C1 segment of cervical spinal cord (tissue), 14 donors: ENCODE measurements at places on chromosomes 1 and 21.
A peak's percentile ranks its signal among the peaks of the same experiment; 100 is the strongest.

DNA sequence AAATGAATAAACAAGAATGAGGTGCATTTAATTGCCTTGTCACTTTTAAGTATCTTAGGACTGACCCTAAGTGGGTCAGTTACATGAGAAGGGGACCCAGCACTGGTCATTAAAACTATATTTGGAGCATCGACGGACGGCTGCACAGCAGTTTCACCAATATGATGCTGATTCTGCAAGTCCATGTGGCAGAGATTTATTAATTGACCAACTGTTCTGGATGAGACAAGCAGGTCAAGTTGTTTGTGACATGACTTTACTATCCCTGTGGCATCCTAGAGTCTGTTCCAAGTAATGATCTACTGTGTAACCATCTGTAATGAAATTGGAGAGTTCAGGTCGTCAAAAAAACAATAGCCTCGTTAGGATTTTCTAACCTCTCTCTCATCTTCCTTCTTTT is 9.5 kb downstream of the AMPD1 start:
- DNase-seq, result no peak

- DNase-seq, result no peak
These were observed 3.2 kb downstream of the IL23R start for GRCh38 chr1:67169496-67169895.

DNA sequence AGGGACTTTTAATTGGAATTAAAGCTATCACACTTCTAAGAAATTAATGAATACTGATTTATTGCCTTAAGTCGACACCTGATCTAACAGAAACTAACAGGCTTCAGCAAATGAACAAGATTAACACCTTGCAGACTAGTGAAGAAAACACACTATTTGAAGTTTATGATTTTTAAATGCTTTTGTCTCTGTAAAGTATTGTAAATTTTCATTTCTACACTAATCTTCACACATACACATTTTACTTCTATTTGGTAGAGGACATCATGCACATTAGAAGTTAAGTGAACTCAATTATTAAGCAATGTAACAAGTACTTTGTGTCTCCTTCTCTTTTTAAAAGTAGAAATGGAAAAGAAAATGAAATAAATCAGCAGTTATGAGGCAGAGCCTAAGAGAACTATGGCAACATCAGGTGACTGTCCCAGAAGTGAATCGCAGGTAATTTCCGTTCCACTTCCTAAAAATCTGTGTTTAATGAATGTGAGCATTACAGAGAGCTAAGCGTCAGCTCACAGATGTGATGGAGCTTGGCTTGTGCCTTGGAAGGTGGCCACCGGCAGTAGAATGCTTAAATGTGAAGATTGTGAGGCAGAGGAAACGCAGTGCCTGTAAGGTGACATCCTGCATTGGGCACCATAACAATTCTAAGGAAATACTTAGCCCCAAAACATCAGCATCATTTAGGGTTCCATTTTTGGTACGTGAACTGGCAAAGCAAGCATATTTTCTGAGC is 1.2 kb downstream of the PRMT2 start:
- no peak for DNase-seq

DNA sequence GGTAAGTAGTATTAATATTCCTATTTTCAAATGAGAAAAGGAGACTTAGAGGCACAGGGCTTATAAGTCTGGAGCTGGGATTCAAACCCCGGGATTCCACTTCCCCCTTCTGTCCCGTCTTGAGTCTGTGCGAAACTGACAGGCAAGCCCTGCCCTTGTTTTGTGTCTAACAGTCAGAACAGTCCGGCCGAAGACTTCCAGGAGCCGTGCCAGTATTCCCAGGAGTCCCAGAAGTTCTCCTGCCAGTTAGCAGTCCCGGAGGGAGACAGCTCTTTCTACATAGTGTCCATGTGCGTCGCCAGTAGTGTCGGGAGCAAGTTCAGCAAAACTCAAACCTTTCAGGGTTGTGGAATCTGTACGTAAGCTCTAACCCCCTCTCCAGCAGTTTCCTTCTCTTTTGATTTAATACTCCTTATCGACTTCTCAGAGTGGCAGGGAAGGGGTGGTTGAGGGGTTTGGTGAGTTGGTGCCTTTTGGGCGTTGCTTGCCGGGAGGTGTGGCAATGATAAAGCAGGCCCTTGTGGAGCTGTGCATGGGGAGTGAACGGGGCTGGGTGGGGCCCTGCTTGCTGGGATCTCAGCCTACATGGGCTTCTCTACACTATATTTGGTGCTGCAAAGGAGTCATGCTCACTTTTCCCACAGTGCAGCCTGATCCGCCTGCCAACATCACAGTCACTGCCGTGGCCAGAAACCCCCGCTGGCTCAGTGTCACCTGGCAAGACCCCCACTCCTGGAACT is 29.4 kb downstream of the IL6R start:
- DNase-seq, result no peak

- no peak for DNase-seq
These were observed 389.1 kb downstream of the HLX start for GRCh38 chr1:221268295-221268694.

- peak; percentile 23 for DNase-seq
These were observed 11.0 kb downstream of the DMRTB1 start for GRCh38 chr1:53470155-53470554.

- no peak for DNase-seq
These were observed 30.7 kb downstream of the MRAP start for GRCh38 chr21:32329331-32329730.

DNA sequence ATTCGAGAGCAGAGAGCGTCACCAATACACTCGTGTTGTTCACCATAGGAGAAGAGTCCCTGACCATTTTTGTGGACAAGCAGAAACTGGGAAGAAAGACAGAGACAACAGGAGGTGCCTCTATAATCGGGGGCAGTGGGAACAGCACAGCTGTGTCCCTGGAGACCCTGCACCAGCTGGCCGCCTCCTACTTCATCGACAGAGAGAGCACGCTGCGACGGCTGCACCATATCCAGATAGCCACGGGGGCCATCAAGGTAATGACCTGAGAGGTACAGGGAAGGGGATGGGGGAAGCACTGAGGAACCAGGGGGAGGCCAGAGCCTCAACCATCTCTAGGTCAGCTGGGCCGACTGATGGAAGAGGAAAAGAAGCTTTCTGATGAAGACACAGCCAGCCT is 86.4 kb downstream of the BRINP2 start:
- no peak for DNase-seq

GRCh38 chr1:87243573-87243972 is 85.1 kb upstream of the LMO4 start:
- DNase-seq, result no peak

DNA sequence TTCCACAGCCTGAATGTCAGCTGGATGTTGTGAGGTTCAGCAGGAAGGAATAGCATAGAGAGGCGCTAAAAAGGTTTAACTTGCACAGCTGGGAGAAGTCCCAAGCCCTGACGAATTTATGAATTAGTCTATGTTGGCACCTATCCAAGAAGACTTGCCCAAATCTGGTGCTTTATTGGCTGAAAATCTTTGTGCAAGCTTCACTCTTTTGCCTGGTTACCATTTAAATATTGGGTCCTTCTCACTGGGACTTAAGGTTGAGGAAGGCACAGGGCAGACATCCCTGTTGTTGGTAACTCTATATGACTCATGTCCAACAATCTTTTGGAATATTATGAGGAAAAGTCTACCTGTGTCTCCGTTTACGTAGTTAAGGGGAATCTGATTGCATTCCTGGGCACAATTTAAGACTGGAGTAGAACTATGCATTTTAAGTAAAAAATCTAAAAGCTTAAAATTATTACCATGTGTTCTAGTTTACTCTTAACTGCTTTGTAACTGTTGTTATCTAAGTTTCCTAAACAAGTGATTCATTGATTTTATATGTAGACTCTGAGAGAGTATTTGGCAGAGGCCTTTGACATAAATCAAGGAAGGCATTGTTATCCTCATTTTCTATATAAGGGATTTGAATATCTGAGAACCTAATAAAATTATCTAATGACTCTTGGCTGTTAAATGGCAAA is 181.7 kb upstream of the DPYD start:
- DNase-seq, result no peak

- no peak for DNase-seq
These were observed 74.1 kb upstream of the IRF2BP2 start for GRCh38 chr1:234683861-234684632.

DNA sequence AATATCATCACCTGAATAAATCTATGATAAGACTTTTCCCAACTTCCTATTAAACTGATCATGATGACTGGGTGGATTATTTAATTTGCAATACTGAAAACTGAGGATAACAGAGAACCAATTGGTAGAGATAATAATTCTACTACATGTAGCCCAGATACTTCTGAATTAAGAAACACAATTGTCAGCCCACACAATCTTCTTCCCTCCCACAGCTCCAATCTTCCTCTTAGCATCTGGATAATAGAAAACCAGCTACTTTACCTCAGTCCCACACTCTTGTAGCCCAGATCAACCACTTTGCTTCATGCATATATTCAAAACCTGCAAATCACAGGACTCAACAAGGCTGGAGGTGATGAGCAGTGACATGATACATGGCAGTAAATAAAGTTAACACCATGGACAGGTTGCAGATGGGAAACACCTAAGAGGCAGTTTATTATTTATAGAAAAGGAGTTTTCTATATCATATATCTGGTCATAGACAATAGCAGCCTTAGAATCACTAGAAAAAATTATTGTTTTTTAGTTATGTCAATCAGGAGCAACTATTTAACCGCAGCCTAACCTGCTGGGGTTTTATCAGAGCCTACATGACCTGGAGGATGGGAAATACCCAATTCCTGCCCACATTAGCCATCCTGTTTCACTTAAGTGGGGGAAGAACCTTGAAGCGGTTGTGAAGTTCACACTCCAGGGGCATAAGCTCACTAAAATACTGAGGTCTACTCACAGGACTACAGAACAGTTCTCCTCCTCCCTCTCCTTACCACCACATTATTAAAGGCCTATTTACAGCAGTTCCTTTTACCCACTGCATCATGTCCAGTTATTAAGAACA is 16.7 kb downstream of the FRRS1 start:
- DNase-seq, result no peak

DNA sequence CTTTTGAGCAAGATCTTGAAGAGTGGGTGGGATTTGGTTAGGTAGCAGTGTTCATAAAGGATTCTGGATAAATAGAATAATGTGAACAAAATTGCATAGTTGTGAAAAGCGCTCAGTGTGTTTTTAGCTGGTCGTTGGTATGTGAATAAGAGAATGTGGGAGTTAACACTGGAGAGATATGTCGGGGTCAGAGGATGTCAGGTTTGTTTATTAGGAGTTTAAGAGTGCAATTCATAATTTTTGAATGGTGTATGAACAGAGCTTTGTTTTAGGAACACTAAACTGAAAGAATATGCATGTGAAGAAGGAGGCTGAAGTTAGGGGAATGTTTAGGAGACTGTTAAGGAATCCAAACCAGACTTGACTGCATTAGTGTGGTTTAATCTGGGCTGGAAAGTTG is 9.4 kb downstream of the USP16 start:
- no peak for DNase-seq

- no peak for DNase-seq
These were observed 84.3 kb downstream of the PTPN14 start for GRCh38 chr1:214467078-214467585.

DNA sequence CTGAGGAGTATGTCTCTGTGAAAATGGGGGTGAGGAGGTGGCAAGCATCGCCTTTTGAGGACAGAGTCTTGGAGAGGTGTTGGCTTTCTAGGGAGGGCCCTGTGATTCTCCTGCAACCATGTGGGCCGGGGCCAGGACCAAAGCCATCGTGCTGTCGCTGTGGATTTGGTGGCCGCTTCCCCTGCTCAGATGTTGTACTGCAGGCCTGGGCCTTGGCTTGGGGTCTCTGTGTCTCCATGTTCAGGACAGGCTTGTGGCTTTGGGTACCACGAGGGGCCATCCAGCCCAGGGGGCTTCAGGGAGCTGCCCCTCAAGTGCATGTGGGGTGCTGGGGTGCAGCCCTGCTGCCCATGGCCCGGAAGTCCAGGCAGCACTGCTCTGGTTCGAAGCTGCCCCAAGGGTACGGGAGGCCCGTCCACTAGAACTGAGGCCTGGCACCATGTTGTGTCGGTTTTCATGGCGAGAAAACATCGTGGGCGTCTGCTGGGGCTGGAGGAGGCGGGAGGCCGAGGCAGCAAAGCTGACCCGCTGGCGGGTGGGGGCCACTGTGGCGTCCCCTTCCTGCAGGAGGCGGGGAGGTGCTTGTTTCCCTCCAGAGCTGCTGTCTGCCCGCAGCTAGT is 55.4 kb downstream of the SKI start:
- DNase-seq, result no peak

DNA sequence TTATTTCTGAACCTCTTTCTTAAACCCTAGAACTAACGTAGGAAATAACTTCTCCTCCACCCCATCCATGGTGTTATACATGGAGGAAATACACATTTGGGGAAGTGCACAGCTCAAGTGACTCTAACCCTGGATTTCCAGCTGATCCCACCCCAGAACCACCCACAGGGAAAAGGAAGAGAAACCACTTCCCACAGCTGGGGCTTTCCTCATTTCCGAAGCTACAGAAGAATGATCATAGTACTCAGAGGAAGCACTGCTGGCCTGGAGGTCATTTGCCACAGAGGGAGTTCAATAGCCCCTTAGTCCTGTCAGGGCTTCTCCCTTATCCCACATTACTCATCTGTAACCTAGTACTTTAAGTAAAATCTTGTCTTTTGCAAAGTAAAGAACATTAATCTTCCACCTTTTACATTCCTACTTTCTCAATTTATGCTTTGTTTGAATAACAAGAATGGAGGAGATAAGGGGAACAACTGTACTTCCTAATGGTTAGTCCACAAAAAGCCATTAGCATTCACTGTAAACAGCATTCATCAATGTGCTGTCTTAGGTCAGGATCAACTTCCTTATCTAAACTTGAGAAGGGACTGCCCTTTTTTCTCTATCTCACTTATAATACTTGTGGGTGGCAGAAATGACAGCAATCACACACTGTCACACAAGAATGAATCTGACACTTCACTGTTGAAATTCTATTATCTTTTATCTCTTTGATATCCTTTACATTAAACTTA is 63.0 kb upstream of the RGS1 start:
- peak; percentile 8 for DNase-seq

- no peak for DNase-seq
These were observed 47.7 kb downstream of the UTP25 start for GRCh38 chr1:209875515-209875914.

DNA sequence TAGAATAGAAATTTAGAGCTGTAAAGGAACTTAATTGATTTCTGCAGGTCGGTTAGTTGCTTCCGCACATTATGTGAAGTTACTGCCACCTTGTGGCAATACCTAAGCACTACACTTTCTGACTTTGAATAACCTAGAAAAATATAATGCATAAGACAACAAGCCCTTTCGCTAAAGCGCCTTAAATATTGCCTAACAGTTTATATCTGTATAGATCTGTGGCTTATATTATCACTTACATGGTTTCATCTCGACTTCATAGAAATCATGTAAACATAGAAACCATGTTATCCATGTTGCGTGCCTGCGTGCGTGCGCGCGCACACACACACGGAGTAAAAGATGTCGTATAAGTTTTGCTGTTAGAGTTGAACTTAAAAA is 10.9 kb upstream of the IFI16 start:
- peak; percentile 44 for DNase-seq

- DNase-seq, result no peak
These were observed 36.4 kb downstream of the TMEM53 start for GRCh38 chr1:44637702-44638411.
